ENCODE measurements at places on chromosomes 6 and 20.

- no peak for DNase-seq
These were observed 11.2 kb downstream of the SIRPB2 start for GRCh38 chr20:1479831-1480595.

DNA sequence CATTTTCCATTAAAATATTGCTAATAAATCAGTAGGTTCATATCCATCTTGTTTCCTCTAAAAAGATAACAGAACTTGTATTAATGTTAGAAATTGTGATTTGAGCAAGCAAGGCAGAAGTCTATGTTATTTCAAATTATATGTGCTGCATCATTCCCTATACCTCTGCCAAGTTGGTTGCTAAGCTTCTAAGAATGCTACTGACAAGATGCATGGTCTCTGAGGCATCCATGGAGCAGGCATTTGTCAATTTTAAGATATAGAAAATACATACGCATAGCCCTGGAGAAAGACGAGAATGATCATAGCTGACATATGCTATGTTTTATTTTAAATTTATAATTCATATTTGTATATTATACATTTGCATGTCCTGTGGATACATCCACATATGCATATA lies 168.3 kb upstream of the THEMIS start:
- DNase-seq: no peak

- DNase-seq: no peak
These were observed 17.9 kb upstream of the CNKSR3 start for GRCh38 chr6:154528310-154528915.

- peak; percentile 97 for DNase-seq
These were observed 1.3 kb downstream of the TUBB start for GRCh38 chr6:30721198-30722024.

DNA sequence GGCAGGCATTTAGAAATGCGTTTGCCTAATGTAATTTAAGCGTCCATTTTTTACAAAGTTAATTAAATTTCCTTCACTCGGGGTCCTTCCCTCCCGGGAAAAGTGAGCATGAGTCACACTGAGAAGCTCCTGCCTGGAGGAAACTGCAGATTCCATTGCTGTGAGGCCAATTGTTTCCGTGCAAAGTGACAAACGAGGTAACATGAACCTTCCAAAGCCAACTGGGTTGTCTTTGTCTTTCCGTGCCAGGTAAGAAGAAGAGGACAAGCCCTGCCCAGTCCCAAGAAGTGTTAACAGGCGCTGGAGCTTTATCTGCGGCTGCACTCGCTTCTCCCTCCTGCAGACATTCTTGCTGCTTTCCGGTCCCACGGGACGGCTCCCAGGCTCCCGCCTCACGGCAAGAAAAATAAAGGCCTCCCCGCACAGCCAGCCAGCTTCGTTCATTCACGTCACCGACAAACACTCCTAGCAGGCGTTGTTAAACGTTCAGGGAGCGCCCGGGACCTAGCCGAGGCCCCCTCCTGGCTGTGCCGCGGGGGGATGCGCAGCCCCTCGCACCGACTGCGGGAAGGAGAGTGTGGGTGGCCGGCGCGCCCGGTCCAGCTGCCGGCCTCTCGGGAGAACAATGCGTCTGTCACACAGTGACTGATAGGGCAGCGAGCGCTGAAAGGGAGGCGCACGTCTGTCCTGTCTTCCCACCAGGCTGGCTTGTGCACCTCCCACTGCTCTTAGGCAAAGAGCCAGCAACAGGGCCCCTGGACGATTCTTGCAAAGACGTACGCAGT lies 61.5 kb upstream of the HDDC2 start:
- peak; percentile 19 for DNase-seq

DNA sequence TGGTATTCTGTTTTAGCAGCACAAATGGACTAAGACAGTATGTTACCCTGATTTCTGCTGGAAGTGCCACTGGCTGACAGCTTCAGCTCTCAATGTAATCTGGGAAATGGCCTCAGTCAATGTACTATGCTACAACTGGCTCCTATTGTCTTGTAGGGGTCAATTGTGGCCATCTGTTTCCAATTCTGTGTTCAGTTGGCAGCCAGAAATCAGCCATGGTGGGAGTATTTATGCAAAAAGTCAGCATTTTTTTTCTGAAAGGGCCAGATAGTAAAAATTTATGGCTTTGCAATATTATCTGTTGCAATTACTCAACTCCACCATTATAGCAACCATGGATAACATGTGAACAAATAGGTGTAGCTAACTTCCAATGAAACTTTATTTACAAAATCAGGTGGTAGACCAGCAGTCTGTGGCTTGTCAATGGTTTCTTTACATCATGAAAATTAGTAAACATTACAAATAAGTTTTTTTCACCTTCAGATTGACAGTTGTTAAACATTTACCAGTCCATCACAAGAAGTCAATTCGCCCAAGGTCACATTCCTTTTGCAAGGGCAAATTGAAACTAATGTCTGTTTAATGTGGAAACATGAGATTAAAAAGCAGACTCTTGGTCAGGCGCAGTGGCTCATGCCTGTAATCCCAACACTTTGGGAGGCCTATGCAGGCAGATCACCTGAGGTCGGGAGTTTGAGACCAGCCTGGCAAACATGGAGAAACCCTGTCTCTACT lies 58.3 kb upstream of the TSHZ2 start:
- DNase-seq: no peak

DNA sequence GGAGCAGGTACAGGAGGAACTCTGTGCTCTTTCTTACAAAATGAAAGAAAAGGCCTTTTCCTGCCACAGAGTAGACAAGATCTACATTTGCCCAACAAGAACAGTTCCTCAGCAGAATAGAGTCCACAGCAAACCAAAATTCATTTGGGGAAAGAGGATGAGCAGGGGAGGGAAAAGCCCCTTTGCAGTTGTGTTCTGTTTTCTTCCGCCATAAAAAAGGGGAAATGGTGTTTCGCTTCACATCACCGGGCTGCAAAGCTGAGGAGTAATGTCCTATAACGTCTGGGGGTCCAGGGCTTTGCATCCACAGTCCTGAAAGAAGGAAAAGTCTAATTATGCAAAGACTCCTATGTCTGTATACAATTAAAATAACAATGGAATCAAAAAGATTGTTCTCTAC lies at the start of gene GPR31:
GPR31 (minus strand) TSS at position 118 of the 400 bp plus-strand sequence. CDS start 149 bp downstream, outside the sequence.
- DNase-seq: no peak

DNA sequence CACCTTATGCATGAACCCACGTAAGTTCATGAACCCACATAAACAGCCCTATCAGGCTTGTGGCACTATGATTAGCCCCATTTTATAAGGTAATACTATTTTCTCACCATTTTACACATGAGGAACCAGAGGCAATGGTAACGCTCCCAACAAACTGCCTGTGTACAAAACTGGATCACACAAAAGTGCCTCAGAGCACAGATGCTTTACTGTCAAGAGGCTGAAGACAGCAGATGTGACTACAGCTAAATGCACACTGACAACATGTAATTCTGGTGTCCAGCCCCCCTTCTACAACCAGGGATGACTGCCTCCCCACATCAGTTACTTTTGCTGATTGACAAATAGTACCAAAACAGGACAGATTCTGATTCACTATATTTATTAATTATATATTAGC lies 69.6 kb downstream of the GMDS start:
- DNase-seq: no peak

GRCh38 chr6:33172688-33173534 lies 19.4 kb downstream of the COL11A2 start:
- DNase-seq: peak; percentile 69

- DNase-seq: peak; percentile 39
These were observed 216.5 kb upstream of the RREB1 start for GRCh38 chr6:6891125-6891721.

GRCh38 chr20:8154638-8155037 lies 22.6 kb downstream of the PLCB1 start:
- DNase-seq: no peak

- no peak for DNase-seq
These were observed 2.1 kb downstream of the TSPYL4 start for GRCh38 chr6:116251568-116252384.

GRCh38 chr6:158039178-158039557 lies 57.5 kb downstream of the SYNJ2 start:
- DNase-seq: no peak

- no peak for DNase-seq
These were observed 173.3 kb downstream of the CD83 start for GRCh38 chr6:14290772-14291330.

GRCh38 chr20:11271319-11271718 lies 597.5 kb upstream of the JAG1 start:
- DNase-seq: peak; percentile 48

DNA sequence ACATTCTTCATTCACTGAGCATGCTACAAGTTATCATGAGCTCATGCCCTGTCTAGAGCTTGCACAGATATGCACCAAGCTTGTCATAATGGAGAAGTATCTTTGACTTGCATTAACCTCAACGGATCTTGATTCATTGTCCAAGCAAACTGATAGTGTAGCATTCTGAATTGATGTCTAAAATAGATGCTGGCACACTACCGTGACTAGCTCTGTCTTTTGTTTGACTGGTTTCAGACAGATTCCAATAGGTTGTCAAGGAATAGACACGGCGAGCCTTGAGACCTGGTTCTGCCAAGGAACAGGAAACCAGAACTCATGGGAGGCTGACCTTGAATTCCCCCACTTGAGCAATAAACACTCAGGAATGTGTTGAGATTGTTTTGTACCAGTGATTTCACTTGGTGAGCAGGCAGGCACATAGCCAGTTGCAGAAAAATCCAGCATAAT lies 1153.1 kb upstream of the GJE1 start:
- no peak for DNase-seq

DNA sequence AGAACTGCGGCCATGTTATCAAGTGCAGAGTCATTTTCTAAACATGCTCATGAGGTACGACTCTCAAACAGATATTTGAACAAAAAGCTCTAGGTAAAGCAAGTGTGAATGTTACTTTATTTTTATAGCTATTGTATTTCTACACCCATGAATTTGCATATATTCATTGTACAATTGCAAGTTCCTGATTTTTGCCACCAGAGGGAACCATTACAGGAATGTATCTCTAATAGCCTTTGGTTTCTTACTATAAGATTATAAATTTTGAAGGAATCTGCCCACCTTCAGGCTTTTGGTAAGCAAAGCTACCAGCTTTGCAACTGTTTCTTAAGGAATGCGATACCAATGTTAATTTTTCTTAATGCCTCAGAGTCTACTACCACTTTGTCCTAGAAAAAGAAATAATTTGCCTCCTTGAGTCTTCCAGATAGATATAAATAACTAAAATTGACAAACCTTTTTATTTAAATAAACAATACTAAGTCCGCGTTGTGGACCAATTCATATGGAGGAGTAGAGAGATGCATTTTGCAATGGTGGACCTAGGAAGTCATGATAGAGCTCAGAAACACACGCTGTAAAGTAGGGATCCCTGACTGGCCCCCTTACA lies 125.4 kb upstream of the SAMD5 start:
- no peak for DNase-seq

DNA sequence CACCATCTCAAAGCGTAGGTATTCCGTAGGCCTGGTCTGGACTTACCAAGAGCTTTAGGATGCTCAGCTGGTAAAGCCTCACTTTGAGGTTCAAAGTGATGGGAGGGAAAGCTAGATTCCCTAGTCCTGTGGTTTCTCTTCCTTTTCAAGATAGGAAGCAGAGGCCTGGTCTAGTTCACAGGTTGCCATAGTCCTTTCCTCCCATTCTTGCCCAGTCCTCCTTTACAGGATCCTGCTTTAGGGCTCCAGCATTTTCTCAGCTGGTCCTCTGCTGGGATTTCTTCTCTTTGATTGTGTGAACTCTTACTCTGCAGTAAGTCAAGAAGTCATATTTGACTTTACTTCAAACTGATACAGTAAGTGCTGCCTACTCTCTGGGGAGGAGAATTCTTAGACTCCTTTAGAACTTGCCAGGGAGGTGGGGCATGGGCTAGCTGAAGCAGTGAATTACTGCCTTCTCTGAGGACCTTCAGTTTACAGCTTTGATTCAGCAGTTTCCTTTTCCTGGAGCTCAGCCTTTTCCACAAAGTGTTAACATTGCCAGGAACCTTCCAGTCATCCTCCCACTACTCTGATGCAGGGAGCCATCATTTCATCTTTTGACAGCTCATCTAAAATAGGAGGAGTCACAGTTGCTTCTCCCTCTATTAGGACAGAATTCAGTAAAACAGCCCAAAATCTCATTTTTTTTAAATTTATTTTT lies 42.8 kb upstream of the PLCG1 start:
- no peak for DNase-seq

Data from Calu3 (cell line).